ENCODE measurements at places on chromosomes 1 and 21.

DNA sequence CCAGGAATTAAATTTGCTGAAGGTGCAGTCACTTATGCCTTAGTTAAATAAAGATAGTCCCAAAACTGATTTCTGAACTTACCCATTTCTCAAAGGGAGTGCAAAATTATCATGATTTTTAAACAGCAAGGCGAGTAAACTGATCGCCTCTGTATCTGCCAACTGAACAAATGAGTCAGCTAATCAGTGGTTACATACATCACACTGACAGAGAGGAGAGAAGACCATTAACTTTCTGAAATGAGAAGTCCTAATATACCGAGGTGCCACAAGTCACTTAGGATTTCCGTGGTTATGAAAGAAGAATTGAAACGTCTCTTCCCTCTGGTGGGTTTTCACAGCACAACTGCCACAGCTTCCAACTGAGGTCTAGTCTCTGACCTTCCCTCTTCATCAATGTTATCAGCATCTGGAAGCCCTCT lies 400.7 kb downstream of the SMYD3 start:
- no peak for DNase-seq

- peak; percentile 87 for DNase-seq
Observed at GRCh38 chr21:42923553-42924432, 1.6 kb downstream of the ERVH48-1 start.

DNA sequence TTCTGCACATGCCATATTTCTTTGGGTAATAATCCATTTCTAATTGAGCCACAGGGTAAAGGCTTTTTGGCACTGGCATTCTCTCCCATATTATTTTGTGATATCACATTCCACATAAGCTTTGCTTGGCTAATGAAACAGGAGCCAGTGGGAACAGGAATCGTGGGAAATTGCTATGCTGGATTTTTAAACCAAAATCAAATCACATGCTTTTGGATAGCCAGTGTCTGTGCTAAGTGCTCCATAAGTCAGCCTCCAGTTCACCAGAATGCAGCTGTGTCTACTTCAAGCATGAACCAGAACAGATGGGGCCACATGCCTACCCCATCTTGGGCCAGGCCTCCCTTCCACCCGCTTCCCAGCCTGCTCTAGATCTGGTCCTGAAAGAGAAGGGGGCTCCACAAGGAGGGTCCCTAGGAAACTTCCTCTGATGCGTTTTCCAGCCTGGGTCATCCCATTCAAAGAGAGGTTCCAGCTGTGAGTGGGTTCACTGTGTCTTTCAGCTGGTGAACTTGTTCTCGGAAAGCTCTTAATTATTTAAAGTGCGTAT lies 131.2 kb upstream of the COA6 start:
- no peak for DNase-seq

- no peak for DNase-seq
Observed at GRCh38 chr1:113756461-113756860, 2.8 kb downstream of the PHTF1 start.

- DNase-seq, result no peak
Observed at GRCh38 chr1:10189659-10190058, 20.7 kb upstream of the KIF1B start.

DNA sequence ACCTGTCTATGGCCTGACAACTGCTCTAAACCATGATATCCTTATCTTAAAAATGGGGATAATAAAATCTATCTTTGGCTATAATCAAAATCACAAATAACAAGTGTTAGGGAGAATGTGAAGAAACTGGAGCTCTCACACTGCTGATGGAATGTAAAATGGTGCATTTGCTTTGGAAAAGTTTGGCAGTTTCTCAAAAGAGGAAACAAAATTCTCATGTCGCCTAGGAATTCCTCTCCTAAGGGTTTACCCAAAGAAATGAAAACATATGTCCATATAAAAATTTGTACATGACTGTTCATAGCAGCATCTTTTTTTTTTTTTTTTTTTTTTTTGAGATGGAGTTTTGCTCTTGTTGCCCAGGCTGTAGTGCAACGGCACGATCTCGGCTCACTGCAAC lies 64.3 kb downstream of the ZNF281 start:
- no peak for DNase-seq

GRCh38 chr21:34358866-34359265 lies 4.9 kb upstream of the KCNE2 start:
- no peak for DNase-seq

DNA sequence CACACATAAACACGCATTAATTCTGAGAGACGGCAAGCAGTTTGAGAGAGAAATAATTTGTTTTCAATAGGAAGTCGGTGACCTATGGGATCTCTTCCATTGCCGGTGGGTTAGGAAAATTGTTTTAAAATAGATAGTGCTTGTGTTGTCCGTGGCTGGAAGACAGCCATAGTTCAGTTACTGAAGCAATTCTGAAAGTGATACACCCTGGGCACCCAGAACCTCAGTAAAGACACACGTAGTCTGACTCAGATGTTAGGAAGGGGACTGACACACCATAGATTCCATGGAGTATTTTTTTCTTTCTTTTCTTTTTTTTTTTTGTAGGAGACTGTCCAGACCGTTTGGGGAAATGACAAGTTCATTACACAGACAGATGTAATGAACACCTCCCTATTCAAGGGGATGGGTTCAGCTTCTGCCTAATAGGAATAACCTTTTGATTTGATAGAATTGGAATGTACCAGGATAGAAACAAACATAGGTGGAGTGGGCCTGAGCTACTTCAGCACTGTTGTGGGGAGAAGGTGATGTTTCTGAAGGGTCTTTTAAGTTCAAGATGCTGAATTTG lies 1.6 kb downstream of the C1orf21 start:
- peak; percentile 71 for DNase-seq

DNA sequence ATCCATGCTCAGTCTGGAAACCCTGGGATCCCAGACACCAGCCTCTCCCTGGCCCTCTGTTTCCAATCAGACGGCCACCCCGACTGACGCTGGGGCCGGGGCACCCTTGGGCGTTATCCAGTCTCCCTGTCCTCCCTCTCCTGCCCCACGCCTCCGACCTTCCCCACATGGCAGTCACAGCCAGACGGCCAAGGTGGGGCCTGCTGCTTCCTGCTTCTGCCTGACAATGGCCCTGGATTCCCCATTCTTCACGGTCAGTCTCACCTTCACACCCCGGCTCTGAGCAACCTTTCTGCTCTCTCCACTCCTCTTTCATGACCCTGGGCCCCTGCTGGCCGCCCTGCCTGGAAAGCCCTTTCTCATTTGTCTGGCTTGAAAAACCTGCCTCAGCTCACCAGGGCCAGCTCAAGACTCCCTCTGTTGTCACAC lies 6.6 kb downstream of the GNG4 start:
- no peak for DNase-seq

- no peak for DNase-seq
Observed at GRCh38 chr1:230878591-230878990, 10.3 kb upstream of the C1orf198 start.

DNA sequence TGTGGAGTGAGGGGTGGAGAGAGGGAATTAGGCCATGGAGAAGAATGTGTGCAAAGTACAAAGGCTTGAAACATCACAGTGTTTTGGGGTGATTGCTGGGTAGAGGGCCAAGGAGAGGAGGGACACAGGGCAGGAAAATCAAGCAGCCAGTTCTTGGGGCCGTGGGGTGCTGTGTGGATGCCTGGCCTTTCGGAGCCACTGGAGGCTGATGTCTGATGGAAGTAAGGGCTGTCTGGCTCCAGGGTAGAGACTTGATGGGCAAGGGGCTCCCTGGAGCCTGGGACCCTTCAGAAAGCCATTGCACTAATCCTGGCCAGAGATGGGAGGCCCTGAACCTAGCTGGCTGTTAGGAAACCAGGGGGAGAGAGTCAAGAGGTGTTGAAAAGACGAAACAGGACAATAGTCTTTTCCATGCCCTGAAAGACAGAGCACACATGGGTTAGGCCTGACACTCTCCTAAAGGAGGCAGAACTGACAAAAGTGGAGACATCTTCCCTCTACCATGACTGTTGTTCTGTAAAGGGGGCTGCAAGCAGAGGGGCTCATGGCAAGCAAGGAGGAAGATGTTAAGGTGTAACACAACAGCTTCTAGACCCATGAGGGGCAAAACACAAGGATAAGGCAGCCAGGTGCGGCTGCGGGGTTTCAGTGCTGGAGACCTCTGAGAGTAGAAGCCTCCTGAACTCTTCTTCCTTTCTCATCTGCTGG lies 21.0 kb downstream of the ATF3 start:
- peak; percentile 7 for DNase-seq

- no peak for DNase-seq
Observed at GRCh38 chr1:156704930-156705320, 458 bp downstream of the CRABP2 start.

DNA sequence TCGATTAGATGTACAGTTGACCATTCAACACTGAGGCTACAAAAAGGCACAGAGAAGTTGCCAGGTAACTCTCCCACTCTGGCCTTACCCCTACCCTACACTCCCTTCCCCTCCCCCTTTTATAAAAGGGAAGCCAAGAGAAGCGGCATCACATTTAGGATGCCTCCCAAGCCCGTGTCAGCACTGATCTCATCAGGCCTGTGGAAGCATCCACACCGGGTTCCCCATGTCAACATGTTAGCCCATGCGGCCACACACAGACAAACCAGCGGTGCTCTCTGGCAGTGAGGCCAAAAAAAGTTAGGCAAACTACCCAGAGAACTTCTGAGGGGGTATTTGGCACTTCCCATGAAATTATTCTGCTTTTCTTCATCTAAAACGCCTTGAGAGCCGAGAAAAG lies 29.9 kb downstream of the BCAR3 start:
- no peak for DNase-seq

DNA sequence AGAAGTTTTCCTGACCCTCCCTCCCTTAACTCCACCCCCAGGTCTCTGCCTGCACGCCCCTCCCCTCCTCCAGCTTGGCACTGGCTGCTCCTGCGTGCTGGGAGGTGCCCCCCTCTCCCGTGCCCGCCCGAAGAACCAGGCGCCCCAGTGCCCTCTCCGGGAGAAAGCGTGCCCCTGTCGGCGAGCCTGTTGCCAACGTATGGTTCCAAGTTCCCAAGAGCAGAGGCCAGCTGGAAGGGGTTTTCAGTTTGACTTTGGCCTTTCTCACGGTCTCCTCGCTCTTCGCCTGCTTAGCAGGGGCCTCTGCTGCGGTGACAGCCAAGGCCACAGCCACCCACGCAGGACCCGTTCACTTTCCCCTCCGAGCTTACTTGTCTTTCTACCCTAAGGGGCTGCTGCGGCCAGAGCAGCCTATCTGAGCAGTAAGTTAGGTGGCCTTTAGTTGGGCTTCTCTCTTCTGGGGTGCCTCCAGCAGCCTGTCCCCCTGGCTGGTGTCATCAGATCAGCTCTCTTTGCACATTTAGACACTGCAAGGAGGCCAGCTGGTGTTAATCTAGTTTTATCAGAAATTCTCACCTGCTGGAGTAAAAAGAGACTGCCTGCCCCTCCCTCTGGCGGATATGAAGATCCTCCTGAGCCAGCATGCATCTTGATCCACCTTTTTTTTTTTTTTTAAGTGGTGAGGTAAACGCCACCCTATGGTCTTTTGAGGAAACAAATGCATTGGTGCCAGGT lies 1.5 kb downstream of the STUM start:
- no peak for DNase-seq

DNA sequence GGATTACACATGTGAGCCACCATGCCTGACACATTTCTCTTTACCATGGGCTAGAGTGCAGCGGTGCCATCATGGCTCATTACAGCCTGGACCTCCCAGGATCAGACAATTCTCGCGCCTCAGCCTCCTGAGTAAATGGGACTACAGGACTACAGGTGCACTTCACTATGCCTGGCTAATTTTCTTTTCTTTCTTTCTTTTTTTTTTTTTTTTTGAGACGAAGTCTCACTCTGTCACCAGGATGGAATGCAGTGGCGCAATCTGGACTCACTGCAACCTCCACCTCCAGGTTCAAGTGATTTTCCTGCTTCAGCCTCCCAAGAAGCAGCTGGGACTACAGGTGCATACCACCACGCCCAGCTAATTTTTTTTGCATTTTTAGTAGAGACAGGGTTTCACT lies 14.8 kb upstream of the KIF1B start:
- DNase-seq, result no peak

DNA sequence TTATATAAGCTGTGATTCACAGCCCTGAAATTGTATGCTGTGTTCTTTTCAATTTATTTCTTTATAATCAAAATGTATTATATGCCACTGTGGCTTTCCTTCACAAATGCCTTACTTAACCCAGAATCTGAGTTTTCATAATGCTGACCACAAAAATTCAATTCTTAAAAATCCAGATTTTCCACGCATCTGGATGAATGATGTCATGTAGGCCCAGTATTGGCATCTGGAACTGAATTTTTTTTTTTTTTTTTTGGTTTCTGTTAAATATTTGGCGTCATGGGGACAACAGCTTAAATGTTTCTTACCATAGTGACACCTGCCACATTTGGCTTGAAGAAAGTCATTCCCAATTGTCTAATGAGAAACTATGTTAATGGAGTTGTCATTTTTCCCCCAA lies 296.8 kb downstream of the TM2D1 start:
- DNase-seq, result no peak

- no peak for DNase-seq
Observed at GRCh38 chr1:209463441-209463840, 120.1 kb upstream of the CAMK1G start.

- DNase-seq, result no peak
Observed at GRCh38 chr1:23824711-23825075, 536 bp downstream of the HMGCL start.

DNA sequence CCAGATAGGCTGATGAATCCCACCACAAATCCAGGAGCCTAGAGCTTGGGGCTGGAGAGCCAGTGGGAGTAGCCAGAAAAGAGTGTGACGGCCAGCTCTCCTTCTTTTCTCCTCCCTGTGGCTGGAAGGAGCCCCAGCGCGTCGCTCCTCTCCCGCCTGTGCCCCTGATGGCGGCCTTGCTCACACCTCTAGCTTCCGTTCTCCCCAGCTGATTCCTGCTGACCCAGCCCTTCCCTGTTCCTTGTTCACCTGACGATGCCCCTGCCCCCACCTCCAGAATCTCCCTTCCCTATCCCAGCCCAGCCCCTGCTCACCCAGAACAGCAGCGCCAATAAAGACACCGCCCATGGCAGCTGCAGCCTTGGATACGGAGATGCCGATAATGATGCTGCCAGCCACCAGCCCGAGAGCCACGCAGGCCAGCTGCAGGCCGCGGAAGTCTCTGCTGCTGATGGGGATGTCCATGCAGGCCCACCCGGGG lies 656 bp downstream of the KNCN start:
- no peak for DNase-seq

- DNase-seq, result no peak
Observed at GRCh38 chr1:245978915-245979314, 528.2 kb downstream of the SMYD3 start.

DNA sequence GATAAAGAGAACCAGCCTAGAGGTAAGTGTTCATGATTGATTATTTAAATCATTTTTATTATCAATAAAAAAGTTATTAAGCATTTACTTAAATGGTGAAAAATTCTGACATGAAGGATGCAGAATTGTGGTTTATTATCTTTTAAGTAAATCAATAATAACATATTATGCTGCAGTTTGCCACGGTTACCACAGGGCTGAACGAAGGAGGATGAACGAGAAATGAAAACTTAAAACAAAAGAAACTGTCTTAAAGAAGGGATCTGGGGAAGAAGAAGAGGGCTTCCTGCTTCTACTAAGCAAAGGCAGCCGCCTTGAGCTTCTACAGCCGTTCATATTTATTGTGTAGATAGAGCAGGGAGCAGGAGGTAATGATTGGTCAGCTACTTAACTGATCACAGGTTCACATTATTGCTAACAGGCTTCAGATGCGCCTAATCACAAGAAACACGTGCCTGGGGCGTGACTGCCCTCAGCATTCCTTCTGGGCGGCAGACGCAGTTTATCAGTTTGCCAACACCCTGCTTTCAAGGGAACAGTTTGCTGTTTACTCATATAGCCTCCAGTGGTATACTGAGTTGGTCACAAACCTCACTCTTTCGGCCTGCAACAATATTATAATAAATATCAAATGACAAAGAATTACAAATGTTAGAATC lies 5.8 kb upstream of the FNBP1L start:
- DNase-seq, result no peak

GRCh38 chr1:101242324-101243050 lies 5.7 kb downstream of the S1PR1 start:
- DNase-seq, result no peak
